ENCODE measurements at places on chromosomes 13 and 19. TPM values are rescaled to one million over a fixed set of nuclear protein-coding genes. Genes with fewer than 3 reads are reported as not detected.

GRCh38 chr19:12465211-12465610 is 19.4 kb downstream of the ZNF709 start:
- H3K27me3 ChIP-seq = no peaks in the 10 kb centered on the region
- DNase-seq = no peak
- H3K36me3 ChIP-seq = peaks cover 4% of the 10 kb centered on the region

DNA sequence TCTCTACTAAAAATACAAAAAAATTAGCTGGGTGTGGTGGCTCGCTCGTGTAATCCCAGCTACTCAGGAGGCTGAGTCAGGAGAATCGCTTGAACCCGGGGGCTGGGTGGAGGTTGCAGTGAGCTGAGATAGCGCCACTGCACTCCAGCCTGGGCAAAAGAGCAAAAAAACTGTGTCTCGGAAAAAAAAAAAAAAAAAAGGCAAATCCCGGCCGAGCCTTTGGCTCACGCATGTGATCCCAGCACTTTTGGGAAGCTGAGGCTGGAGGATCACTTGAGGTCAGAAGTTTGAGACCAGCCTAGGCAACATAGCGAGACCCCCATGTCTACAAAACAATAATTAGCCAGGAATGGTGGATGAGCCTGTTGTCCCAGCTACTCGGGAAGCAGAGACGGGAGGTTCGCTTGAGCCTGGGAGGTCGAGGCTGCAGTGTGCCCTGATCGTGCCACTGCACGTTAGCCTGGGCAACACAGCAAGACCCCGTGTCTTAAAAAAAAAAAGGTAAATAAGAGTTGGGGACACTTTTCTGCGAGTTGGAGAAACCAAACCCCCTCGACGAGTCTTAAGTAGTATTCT is 574 bp upstream of the GPX4 start:
- no peaks in the 10 kb centered on the region for H3K27me3 ChIP-seq
- peak overlapping the region; percentile 84 for H3K27ac ChIP-seq
- H3K4me3 ChIP-seq = peak overlapping the region; percentile 34
- DNase-seq = no peak
- H3K36me3 ChIP-seq = no peaks in the 10 kb centered on the region

DNA sequence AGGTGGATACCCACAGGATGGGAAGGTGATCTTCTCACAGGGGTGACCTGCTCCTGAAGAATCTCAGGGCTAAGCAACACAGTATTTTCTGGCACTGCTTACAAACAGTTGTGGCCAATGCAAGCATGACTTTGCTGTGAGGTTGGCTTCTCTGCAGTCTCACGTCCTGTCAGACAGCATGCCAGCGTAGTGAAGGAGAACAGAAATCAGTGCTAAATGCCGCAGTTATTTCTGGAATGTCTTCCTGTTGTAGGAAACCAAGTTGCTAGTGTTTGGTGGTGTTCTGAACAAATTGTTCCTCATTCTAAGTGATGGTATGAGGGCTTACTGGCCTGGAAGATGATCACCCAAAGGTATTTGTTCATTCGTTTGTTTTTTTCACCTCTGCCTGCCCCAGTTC is 320.1 kb downstream of the MTUS2 start:
- no peaks in the 10 kb centered on the region for H3K4me1 ChIP-seq
- H3K27me3 ChIP-seq = no peaks in the 10 kb centered on the region
- H3K4me3 ChIP-seq = no peak overlapping the region
- DNase-seq = no peak
- no peaks in the 10 kb centered on the region for H3K36me3 ChIP-seq
- no peak overlapping the region for H3K27ac ChIP-seq

- H3K27me3 ChIP-seq = no peaks in the 10 kb centered on the region
- no peak overlapping the region for H3K4me3 ChIP-seq
- H3K36me3 ChIP-seq = no peaks in the 10 kb centered on the region
- no peak for DNase-seq
Observed at GRCh38 chr13:91722267-91722884, 324.0 kb downstream of the GPC5 start.

Gene NAPSA
- polyA plus RNA-seq = 0.87 TPM

Data from ovary (tissue), 10 donors.